ENCODE measurements at places on chromosomes 5 and 9.

GRCh38 chr9:81666123-81666522, 23.2 kb downstream of the TLE1 start:
- DNase-seq = no peak

DNA sequence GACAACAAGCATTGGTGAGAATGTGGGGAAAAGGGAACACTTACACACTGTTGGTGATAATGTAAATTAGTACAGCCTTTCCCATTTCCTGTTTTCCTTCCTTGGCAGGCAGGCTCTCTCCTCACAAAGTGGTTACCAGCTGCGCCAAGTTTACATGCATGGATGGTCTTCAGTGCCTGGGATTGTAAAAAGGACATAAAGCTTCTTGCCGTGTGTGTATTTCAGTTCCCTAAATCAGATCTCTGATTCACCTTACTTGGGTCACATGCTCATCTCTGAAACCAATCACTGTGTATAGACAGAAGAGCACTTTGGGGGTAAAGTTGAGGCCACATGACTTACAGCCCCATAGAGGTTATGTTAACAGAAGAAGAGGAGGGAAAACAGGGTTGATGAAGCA, 92.8 kb downstream of the CAVIN4 start:
- peak; percentile 70 for DNase-seq

- DNase-seq = no peak
These were observed 1737.2 kb downstream of the MAT2B start for GRCh38 chr5:165242646-165243045.

GRCh38 chr5:1231354-1231905, 6.2 kb downstream of the SLC6A18 start:
- no peak for DNase-seq

- no peak for DNase-seq
These were observed 27.9 kb downstream of the LYRM7 start for GRCh38 chr5:131198625-131199024.

GRCh38 chr5:113759505-113759904, 246.0 kb downstream of the YTHDC2 start:
- no peak for DNase-seq

DNA sequence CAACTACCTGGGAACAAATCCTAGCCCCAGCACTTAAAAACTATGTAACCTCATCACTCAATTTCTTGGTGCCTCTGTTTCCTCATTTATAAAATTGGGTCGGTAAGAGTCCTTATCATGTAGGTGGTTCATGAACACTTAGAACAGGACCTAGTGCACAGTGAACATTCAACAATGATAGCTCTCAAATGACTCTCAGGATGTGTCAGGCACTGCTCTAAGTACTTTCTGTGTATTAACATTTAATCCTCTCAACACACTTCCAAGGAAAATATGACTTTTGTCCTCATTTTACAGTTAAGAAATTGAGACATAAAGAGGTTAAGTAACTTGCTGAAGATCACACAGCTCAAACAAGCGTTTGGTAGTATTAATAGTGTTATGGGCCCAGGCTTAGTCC, 202.1 kb upstream of the KLF4 start:
- no peak for DNase-seq

DNA sequence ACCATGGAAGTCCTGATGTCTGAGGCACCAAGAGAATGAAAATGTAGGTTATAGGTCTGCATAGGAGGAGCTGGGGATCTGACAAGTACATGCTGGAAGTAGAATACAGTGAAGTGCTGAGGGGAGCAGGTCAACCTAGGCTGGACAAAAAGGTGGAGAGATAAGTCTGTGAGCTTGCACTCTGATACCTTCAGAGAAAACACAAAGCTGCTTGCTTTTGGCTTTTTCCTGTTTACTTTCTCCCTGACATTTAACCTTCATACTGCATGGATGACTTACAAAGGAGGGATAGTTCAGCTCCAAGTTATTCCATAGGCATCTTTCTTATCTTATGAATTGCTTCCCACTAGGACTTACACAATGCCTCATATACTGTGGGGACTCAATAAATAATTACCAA, 256.7 kb upstream of the NREP start:
- no peak for DNase-seq

- no peak for DNase-seq
These were observed 56.0 kb downstream of the SLC1A3 start for GRCh38 chr5:36662291-36662851.

GRCh38 chr9:135034106-135034505, 53.4 kb upstream of the OLFM1 start:
- DNase-seq = no peak

- DNase-seq = no peak
These were observed 208.0 kb downstream of the CHSY3 start for GRCh38 chr5:130112246-130112645.

DNA sequence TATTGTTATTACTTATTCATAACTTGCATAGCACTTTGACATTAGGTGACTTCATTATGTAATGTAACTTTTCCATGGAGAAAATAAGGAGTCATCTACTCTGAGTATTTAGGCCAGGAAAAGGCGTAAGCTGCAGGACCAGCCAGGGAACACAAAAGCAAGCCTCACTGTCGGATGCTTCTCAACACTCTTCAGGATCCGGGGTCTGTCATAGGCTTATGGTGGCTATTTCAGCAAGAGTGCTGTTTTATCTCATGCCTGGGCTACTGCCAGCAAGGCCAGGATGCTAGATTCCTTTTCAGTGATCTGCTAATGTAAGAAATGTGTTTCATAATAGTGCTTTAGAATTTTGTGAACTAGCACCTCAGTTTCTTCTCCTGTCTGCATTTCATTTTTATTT, 162.4 kb downstream of the CHSY3 start:
- no peak for DNase-seq

DNA sequence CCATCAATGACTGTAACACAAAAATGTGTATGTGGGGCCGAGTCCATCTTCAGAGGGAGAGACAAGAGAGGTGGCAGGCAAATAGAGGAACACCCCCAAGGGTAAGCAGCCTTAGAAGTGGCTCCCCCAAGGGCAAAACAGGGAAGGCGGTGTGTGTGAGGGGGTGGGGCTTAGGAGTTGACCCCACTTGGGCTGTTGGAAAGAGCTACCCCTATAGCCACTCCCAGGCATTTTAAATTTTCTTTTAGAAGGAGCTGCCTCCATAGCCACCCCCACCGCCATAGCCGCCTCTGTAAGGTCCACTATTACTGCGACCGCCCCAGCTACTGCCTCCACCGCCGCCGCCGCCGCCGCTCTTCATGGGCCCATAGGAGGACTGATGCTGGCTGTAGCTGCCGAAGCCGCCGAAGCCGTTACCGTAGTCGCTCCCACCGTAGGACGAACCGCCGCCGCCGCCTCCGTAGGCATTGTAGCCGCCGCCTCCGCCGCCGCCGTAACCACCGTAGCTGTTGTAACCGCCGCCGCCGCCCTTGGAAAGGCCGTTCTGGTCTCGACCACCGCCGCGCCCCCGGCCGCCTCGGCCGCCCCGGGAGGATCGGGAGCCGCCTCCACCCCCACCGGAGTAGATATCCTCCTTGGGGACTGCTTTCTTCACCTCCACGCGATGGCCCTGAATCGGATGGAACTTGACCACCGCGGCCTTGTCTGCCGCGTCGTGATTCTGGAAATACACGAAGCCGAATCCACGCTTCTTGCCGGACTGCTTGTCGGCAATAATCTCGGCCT, 1.1 kb downstream of the HNRNPA0 start:
- DNase-seq = no peak

DNA sequence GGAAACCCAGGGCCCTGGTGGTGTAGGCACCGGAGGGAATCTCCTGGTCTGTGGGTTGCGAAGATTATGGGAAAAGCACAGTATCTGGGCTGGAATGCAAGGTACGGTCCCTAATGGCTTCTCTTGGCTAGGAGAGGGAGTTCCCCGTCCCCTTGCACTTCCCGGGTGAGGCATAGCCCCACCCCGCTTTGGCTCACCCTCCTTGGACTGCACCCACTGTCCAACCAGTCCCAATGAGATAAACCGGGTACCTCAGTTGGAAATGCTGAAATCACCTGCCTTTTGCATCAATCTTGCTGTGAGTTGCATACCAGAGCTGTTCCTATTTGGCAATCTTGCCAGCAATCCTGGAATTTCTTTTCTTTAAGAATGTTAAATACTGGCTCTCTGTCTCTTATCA, 1429.1 kb downstream of the MAT2B start:
- DNase-seq = no peak

GRCh38 chr5:92884469-92884868, 696.5 kb downstream of the NR2F1-AS1 start:
- no peak for DNase-seq

- DNase-seq = no peak
These were observed 964.9 kb downstream of the MAT2B start for GRCh38 chr5:164470312-164470711.
